ENCODE measurements at places on chromosomes 7 and 10.

- DNase-seq = no peak
These were observed 59.0 kb downstream of the MET start for GRCh38 chr7:116731023-116731395.

DNA sequence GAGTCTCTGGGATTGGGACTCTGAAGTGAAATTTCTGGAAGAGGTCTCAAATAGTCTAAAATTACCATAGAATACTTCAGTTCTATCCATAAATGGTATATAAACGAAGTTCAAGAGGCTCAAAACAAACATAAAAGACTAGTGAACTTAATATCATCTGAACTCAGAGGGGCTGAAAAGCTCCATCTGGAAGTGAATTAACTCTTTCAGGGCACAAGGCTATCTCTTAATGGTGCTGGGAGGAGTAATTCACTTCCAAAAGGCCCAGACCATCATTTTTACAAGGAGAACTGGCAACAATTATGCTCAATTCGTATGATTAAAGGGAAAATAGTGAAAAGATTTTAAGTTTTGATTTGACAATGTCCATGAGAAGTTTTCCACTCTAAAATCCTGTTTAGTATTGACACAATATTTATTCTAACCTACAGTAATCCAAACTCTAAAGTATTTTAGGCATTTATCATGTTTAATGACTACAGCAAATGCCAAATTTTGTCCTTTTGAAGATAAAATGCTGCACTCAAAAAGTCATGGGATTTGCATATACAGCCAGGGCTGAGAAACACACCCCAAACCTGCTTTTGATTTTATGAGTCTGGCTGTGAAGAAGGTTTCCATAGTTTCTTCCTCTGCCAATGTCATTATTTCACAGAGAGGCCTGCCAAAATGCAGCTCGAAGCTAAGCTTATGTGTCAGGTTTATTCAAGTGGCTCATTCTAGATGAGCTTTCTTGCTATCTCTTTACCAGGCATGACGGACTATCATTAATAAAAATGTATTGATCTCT is 143.9 kb downstream of the HIBADH start:
- DNase-seq = no peak

DNA sequence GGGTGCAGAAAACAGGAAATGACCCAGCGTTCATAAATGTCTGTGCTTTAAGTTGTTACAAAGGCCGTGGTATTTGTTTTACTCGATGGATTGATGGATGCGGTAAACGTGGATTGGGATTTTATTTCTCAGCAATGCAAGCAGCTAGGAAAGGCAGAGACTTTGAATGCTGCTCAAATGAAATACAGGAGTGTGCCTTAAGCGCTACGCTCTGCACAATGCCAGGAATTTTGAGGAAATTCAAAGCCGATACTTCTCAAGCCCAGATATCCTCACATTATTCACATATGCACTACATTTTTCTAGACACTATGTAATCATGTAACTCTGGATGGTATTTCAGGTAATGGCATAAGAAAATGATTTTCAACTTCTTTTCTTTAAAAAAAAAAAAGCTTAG is 514.3 kb upstream of the ADARB2 start:
- DNase-seq = no peak

- no peak for DNase-seq
These were observed 18.3 kb upstream of the BTBD16 start for GRCh38 chr10:122252805-122253204.

- DNase-seq = no peak
These were observed 66.4 kb downstream of the ST8SIA6 start for GRCh38 chr10:17387861-17388503.

- DNase-seq = peak; percentile 3
These were observed 10.3 kb upstream of the OCM start for GRCh38 chr7:5870311-5870710.

- no peak for DNase-seq
These were observed 45.9 kb upstream of the BET1 start for GRCh38 chr7:94050046-94050445.

DNA sequence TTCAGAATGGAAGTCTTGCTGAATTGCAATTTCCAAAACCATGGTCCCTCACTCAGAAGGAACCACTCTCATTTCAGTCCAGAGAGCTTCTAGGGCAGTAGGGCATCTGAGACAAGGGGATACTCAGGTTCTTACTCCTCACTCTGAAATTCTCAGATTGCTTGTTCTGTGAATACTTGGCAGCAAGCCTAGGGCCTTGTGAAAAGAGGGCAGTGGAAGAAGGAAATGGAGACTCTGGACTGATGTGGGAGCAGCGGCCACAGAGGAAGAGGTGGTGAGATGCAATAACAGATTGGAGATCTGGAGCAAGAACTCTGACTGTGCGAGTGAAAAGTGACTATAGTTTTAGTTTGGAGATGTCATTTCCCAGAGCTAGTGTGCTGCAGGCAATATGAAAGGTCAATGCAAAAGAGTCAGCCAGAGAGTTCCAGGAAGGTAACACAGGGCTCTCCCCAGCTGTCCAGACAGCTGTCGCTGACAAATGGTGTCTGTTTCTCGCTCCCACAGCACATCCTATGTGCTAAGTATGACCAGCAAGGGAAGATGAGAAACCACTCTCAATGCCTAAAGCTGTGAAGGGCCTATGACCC is 291.6 kb upstream of the KIAA1217 start:
- DNase-seq = no peak

DNA sequence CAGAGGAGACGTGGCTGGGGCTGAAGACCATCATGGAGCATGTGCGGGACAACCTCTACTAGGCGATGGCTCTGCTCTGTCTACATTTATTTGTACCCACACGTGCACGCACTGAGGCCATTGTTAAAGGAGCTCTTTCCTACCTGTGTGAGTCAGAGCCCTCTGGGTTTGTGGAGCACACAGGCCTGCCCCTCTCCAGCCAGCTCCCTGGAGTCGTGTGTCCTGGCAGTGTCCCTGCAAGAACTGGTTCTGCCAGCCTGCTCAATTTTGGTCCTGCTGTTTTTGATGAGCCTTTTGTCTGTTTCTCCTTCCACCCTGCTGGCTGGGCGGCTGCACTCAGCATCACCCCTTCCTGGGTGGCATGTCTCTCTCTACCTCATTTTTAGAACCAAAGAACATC is 22.0 kb upstream of the CPA5 start:
- no peak for DNase-seq

- DNase-seq = no peak
These were observed 78.3 kb upstream of the ATP6V0A4 start for GRCh38 chr7:138876326-138876725.

DNA sequence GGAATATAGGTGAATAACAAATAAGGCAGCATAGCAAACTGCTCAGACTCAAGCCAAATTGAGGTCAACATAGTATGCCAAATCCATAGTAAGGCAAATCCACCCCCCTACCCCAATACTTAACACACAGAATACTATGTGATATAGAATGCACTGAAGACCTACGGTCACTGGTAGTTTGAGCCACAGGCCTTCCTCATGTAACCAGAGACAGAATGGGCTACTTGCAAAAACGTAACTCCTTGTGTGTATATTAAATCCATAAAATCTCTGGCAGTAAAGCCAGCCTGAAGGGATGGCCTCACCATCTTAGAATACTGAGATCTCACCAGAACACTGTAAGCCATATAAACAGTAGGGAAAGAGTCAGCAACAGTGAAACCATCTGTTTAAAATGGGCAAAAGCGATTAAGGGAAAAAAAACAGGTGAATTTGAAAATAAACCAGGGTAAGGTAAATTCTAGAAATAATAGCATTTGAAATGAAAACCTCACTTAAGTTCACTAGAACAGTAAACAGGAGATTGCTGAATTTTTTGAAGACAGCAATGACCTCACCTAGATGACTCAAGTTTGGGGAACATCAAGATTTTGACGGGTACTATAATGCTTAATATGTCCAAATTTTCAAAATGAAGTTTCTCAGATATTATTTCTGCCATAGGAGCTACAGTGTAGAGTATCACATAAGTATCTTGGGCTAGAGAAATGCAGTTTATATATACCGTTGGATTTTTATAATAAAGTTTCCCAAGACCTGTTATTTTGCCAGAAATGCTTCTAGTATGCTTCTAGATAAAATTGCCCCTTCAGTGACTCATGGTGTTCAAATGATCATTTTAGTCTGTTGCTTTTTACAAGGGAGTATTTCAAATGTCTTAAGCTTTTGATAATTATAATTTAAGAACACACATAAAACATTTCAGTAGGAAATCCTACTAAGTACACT is 13.9 kb downstream of the HNRNPA2B1 start:
- no peak for DNase-seq

GRCh38 chr7:105524840-105525239 is 2.8 kb upstream of the PUS7 start:
- no peak for DNase-seq

- no peak for DNase-seq
These were observed 221.3 kb downstream of the PTPRN2 start for GRCh38 chr7:158366346-158366745.

Measured in caudate nucleus (tissue), 63 donors.